ENCODE measurements at places on chromosomes 3 and 15.

DNA sequence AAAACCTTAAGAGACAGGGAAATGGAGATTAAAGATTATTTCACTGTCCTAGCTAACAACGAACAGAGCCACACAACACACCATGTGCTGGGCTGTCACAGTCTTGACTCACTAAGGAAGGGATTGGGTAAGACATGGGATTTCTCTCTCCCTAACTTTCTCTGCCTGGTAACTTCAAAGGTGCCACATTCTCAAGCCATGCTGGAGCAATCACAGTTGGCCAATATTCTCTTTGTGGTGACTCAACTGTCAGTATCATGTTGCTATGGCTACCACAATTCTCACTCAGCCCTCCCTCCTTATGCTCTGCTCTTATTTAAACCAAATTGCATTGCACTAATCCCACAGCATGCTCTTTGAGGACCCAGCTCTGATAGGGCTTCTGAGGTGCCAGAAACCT lies 74.0 kb downstream of the OXNAD1 start:
- DNase-seq: no peak

GRCh38 chr3:119795849-119796248 lies 13.9 kb downstream of the NR1I2 start:
- no peak for DNase-seq

- no peak for DNase-seq
Measured at GRCh38 chr15:66472176-66472999, 25.2 kb downstream of the SNAPC5 start.

- DNase-seq: peak; percentile 70
Measured at GRCh38 chr3:33717616-33717865, 513 bp downstream of the CLASP2 start.

DNA sequence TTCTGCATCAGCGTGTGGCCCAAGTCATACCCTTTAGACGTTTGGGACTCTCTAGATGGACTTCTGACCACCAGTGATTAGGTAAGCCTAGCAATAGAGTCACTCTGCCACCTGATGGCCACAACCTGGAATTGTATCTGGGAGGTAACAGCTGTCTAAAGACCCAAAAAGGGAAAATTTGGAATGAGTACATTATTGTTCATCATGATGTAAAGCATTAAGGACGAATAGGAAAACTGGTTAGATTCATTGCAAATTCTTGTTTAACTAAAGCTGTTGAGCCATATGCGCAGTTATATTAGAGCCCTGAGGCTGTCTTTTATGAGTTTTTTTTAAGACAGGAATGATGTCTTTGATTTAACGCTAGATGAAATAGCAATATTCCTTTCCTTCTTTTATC lies 63.6 kb downstream of the FAM81A start:
- DNase-seq: peak; percentile 56

GRCh38 chr3:112002096-112002971 lies 3.6 kb downstream of the TAGLN3 start:
- no peak for DNase-seq

GRCh38 chr3:178672275-178672674 lies 136.0 kb downstream of the KCNMB2 start:
- DNase-seq: no peak

DNA sequence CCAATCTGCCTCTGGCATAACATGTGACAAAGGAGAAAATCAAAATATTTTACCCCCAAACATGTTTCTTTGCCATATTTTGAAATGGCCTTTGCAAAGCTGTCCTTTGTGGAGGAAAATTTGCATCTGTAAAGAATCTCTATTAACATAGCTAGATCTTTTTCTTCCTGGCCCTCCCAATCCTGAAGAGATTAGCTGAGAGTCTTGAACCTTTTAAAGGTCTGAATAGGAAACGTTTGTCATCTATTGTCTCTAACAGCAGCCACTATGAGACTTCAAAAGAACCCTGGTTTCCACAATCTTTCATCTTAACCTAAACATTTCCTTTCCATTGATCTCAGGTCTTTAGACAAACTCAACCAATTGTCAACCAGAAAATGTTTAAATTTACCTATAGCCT lies 520.9 kb upstream of the TGFBR2 start:
- DNase-seq: no peak

- no peak for DNase-seq
Measured at GRCh38 chr3:107718547-107718946, 195.8 kb downstream of the BBX start.

DNA sequence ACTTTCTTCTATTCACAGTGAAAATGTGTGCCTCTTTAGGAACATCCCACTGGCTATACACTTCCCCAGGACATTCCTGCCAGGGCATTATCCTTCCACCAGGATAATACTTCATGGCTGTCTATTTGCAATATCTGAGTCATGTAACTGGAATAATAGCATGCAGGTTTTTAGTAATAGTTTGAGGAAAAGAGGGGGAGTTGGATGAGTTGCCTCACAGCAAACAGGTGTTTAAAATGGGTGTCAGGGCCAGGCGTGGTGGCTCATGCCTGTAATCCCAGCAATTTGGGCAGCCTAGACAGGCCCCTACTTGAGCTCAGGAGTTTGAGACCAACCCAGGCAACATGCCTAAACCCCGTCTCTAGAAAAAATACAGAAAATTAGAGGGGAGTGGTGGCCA lies 585.9 kb downstream of the DIPK2A start:
- no peak for DNase-seq

DNA sequence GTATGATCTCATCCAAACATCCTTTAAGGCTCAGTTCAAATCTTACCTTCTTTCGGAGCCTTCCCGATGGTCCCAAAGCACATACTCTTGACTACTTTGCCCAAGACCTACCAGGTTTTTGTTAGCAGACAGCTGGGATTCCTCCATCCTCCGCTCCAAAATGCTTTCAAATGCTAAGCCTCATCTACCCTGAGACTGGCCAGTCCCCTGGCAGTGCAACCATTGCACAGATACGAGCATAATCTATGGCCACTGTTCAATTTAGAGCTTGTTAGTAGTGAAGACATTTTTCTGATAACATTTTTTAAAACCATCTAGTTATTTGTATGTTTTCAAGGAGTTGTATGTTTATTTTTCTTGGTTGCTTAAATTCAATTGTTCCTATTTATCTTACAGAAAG lies 264.4 kb upstream of the NR2F2 start:
- DNase-seq: no peak

DNA sequence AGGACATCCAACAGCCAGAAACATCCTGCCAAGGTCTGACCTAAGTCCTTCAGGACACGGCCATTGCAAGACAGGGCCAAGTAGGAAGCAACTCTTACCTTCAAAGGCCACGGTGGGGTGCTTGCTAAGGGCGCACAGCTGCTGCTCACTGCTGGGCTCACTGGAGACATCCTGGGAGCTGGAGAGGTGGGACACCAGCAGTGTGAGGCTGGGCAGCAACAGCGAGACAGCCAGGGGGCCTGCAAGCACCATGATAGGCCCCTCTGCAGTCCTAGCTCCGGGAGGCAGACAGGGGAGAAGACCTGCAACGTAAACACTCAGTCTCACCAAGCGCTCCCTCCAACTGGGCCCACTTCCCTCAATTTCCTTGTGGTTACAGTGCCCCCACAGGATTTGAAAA lies 79.2 kb downstream of the SEMA5B start:
- DNase-seq: no peak

- no peak for DNase-seq
Measured at GRCh38 chr3:194198938-194199337, 63.0 kb downstream of the HES1 start.

DNA sequence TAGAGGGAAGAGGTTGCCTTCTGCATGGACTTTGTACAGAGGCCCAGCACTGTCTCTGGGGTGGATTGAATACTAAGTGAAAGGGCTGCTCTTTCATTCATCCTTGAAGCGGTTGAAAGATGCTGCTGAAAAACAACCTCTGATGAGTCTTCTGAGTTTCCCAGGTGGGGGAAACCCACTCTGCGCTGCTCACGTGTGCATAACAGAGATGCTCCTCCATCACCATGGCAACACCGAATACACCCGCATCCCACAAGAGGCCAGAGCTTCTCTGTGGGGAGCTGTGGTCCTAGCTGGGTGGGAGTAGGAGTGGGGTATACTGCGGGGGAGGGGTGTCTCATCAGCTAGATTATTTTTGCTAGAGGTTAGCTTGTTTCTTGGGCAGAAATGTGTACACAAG lies 6.1 kb upstream of the SYN2 start:
- DNase-seq: no peak

DNA sequence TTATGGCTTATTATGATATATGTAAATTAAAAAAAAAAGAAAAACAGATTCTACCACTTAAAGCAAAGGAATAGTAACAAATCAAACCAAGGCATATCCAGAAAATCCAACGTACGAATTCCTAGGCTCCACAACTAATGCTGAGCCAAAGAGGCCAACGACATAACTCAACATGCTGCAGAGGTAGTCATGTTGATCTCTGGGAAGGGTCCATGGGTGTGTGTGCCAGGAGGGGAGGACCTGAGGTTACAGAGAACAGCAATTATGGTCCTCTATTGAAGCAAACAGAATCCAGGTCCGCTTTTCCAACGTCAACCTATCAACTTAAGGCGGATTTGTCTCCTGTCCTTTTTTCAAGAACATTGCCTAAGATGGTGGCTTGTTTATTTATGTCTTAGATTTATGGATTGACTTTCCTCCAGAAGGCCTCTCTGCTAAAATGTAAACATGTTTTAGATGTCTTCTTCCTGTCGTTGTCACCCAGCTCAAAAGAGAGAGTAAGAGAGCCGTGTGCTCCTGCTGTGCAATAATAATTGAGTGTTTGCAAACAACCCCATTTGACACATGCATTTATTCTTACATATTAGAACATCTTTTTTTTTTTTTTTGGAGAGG lies 20.4 kb downstream of the NANOGP8 start:
- no peak for DNase-seq

DNA sequence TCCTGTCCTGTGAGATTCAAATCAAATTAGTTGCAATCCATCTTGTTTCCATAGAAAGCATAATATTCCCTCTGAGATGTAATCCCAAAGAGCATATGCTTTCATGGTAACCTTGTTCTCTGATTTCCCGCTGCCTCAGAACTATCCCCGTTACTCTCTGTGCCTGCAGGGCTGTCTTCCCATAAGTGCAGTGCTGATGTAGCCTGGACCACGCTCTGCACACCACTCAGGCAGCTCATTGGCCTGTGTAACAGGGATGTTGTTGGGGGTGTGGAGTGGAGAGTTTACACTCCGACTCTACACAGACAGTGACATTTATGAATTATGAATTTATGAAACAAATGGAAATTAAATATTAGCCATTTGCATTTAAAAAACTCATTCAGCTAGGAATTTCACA lies 33.6 kb upstream of the CNTN3 start:
- no peak for DNase-seq

- DNase-seq: no peak
Measured at GRCh38 chr15:96117270-96117669, 213.2 kb upstream of the NR2F2 start.

- DNase-seq: peak; percentile 32
Measured at GRCh38 chr3:11136830-11137626, 17.3 kb upstream of the HRH1 start.

- DNase-seq: no peak
Measured at GRCh38 chr3:47367631-47368030, 13.2 kb upstream of the PTPN23 start.

DNA sequence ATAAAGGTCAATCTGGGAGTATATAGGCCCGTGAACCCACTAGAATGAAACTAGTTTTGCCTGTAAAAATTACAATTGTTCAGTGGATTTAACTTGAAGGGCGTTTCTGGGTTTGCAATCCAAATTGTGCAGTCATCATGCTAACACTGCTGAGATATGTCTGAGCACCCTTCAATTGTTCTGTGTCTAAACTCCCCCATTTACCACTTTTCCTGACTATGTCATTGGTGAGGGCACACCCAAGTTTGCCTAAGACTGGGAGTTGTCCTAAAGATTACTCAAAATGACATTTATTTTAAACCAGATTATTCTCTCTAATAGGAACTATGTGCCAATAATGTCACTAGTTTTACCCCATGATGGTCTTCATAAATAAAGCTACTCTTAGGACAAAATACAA lies 54.6 kb downstream of the EMC4 start:
- DNase-seq: no peak

- no peak for DNase-seq
Measured at GRCh38 chr15:74387621-74388362, 20.3 kb upstream of the CYP11A1 start.

DNA sequence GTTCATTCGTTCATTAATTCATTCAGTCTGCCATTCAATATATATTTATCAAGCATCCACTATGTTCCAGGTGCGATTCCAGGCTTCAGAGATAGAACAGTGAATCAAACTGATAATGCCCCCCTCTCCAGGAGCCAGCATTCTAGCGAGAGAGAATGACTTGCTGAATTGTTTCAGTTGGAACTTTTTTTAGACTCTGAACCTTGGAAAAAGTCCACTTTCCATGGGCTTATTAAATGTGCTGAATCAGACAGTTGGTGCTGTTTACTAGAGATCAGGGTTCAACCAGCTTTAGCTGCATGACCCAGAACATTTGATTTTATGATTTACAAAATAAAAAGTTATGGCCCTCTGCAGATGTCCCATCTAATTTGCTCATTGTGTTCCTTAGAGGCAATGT lies 213.2 kb downstream of the THSD4 start:
- no peak for DNase-seq

- DNase-seq: no peak
Measured at GRCh38 chr15:78223396-78224022, 10.9 kb downstream of the ACSBG1 start.

All from HEK293T (cell line).